Amygdala (tissue), 56 donors: ENCODE measurements at places on chromosomes 3 and 15.

DNA sequence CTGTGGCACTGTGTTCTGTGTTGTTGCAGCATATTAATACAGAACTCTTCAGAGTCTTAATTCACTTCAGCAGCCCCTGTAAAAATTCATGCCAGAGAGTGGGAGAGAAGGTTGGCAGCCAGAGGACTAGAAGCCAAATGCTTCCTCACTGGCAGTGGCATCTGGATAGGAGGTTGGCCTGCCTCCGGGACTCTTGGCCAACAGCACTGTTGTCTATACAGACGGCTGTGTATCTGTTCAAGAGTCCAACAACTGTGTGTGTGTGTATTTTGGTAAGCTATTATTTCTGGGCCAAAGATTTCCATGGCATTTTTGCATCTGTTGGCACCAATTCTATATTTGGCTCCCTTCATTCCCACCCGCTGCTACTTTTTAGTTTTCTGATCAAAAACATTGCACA lies 156.0 kb upstream of the SOX2 start:
- DNase-seq, result peak; percentile 36

- DNase-seq, result peak; percentile 62
Observed at GRCh38 chr3:153162513-153163392, 727 bp downstream of the RAP2B start.

GRCh38 chr3:10949197-10949596 lies 43.4 kb upstream of the SLC6A1 start:
- DNase-seq, result peak; percentile 76

- no peak for DNase-seq
Observed at GRCh38 chr3:133745108-133745507, 1.1 kb upstream of the TF start.

- no peak for DNase-seq
Observed at GRCh38 chr3:72169561-72170472, 384.9 kb upstream of the PROK2 start.

- DNase-seq, result no peak
Observed at GRCh38 chr3:121529308-121529707, 16.5 kb downstream of the POLQ start.

DNA sequence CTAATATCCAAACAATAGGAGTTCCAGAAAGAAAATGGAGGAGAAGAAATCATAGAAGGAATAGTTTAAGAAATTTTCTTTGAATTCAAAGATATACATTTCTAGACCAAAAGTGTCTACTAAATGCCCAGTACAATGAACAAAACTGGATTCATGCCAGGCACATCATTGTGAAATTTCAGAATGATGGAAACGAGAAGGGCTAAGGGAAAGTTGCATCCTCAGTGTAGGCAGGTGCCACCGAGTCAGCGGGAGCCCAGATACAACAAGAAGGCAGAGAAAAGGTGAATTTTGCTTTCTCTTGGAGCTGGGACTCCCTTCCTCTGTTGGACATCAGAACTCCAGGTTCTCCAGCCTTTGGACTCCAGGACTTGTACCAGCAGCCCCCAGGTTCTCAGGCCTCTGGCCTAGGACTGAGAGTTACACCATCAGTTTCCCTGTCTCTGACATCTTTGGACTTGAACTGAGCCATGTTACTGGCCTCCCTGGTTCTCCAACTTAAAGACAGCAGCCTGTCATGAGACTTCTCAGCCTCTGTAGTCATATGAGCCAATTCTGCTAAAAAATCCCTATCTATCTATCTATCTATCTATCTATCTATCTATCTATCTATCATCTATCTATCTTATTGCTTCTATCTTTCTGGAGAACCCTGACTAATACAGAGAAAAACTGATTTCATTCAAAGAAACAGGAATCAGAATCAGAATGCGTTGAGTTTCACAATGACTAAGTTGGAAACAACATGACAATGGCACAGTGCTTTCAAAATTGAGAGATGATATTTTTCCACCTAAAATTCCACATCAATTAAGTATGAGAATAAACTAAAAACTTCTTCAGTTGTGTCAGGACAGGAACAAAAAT lies 207.7 kb downstream of the FAM43A start:
- no peak for DNase-seq

- peak; percentile 33 for DNase-seq
Observed at GRCh38 chr3:138935863-138936740, 10.8 kb downstream of the FOXL2 start.

- DNase-seq, result no peak
Observed at GRCh38 chr3:169506956-169507355, 156.6 kb downstream of the MECOM start.

DNA sequence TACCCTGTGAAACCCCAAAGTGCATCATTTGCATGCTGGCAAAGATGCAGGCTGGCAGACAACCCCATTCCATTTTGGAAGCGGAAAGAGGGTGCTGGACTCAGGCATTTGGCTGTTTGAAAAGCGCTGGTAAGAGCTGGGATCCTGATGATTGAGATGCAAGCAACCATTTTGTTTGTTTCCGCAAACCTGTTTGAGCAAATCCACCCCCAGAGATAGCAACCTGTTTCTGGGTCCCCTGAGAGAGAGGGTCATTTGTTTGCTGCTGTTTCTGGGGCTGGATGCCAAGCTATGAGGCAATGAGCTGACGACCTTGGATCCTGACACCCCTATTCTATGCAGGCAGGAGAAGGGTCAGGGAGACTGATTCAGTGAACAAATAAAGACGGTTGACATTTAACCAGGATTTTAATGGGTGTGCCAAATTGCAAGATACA lies 9.8 kb downstream of the SLC6A1 start:
- DNase-seq, result peak; percentile 56

DNA sequence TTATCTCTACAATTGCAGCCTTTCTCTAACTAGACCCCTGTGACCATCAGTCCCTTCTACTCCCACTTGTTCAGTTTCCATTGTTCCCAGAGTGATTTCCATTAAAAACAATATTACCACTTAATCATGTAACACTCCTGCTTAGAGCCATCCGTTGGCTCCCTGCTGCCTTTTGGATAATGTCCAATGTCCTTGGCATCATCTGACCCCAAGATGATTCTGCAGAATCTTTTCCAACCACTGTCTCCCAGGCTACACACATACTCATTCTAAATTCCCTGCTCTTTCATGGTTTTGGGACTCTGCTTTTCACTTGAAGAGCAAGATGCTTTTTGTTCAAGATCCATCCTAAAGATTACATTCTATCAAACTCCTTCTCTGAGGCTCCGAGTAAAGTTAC lies 7.1 kb downstream of the KCNH8 start:
- DNase-seq, result peak; percentile 56

DNA sequence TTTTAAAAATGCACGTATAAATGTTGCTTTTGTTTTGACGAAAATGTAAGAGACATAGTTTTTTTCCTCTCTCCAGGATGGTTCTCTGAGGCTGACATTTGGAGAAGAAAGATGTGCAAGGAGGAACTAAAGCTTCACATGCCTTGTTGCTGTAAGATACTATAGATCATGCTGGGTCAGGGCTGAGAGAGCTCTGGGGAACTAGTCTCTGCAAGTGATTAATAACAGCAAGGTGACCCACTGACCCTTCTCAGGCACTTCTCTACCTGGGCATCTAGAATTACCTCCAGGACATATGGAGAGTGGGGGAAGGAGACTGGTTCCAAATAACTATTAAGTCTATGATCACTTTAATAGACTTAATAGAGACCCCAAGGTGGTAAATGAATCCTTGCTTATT lies 246.0 kb downstream of the KBTBD8 start:
- no peak for DNase-seq

- no peak for DNase-seq
Observed at GRCh38 chr3:45414341-45414740, 26.0 kb downstream of the LARS2 start.

DNA sequence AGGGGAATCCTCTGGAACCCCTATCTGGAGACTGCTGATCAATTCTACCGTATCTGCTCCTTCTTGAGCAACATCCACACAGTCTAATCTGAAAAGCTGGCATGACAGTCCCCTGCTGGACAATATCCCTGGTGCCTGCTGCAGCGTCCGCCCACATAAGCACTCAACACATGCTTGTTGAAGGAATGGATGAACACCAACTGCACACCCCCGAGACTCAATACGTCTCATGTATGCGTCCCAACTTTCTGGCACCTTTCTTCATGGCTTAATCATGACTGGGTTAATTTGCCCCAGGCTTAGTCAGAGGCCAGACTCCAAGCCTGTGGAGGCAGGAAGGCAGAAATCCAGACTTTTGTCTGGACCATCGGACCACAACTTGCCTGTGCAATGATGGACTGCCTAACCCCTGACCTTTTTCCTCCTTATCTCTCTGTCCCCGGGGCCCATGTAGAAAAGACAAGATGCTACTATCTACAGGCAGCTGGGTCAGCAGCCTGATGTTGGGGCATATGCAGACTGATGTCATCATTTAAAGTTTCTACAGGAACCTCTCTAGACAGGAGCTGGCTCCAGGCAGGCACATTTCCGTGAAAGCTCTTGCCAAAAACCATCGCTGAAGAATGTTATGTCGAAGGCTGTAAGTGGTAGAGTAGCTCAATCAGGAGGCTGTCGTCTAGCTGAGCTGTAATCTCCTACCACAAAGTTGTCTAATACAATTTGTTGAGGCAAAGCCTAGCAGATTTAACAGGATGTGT lies 114.1 kb upstream of the TPM1 start:
- no peak for DNase-seq

- DNase-seq, result peak; percentile 61
Observed at GRCh38 chr3:72274493-72275330, 489.8 kb upstream of the PROK2 start.

GRCh38 chr3:69255928-69256327 lies 130.0 kb downstream of the FRMD4B start:
- DNase-seq, result no peak

DNA sequence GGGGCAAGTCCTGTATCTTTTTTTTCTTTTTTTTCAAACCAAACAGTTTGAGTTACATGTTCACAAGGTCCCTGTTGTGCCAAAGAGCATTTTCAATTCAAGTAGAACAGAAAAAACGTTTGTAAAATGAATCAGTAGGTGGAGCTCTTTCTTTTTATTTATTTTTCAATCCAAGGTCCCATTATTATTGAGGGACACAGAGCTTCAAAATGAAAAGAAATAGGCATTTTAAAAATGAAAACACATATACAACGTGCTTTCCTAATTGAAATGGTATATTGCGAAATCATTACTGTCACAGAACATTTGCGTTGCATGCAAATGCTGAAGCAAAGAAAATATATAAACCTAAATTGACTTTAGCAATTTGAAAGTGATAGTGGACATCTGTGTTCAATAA lies 711.0 kb downstream of the MECOM start:
- no peak for DNase-seq

- DNase-seq, result no peak
Observed at GRCh38 chr3:143172062-143172794, 52.7 kb downstream of the CHST2 start.

GRCh38 chr3:45211466-45212094 lies 14.5 kb downstream of the TMEM158 start:
- DNase-seq, result no peak

DNA sequence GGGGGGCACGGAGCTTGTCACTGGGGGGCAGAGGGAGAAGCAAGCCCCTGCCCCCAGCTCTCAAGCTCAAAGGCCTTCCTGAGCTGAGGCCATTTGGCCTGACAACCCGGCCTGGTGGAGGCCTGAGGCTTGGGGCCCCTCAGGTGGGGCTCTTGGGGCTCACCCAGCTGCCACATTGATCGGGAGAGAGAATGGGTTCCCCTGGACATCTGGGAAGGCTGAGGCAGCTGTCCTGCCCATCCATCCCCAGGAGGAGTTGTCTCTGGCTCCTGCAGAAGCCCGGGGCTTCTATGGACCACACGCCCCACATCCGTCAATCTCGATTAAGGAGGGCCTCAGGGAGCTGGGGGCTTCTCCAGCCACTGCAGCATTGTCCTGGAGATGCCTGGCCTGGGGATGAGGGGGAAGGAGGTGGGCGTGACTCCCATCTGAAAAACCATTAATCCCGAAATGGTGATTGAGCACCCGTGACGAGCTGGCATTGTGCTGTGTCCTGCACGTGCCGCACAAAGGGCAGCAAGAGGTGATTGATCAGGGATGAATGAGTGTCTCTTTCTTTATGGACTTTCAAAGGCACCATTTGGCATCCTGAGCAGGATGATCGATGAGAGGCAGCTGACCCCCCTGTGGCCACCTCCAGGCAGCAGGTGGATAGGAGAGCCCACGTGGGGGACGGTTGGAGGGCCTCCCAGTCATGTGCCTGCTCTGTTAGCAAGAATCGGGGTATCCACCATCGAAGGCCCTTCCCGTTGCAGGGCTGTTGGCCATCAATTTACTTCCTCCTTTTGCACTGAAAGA lies 17.2 kb upstream of the CRABP1 start:
- DNase-seq, result no peak

- DNase-seq, result no peak
Observed at GRCh38 chr15:37112971-37113670, 12.8 kb upstream of the MEIS2 start.

GRCh38 chr15:91787198-91787597 lies 66.3 kb upstream of the SLCO3A1 start:
- DNase-seq, result no peak

DNA sequence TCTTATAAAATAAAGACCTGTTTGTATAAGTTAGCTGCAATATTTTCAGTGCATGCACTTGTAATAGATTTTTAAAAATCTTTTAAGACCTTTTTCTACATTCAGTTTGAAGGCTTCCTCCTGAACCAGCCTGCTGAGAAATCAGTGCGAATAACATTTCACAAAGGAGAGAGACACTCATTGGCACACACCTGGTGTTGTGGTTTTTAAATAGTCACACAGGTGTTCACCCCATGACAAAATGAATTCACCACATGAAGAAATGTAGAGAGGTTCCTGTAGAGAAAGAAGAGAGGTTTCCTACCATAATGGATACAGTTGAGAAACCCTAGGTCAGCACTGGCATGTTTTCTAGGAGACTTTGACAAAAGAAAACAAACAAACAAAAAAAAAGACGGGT lies 237.3 kb downstream of the CNTN6 start:
- no peak for DNase-seq

GRCh38 chr3:9653565-9654248 lies 4.4 kb downstream of the MTMR14 start:
- no peak for DNase-seq

DNA sequence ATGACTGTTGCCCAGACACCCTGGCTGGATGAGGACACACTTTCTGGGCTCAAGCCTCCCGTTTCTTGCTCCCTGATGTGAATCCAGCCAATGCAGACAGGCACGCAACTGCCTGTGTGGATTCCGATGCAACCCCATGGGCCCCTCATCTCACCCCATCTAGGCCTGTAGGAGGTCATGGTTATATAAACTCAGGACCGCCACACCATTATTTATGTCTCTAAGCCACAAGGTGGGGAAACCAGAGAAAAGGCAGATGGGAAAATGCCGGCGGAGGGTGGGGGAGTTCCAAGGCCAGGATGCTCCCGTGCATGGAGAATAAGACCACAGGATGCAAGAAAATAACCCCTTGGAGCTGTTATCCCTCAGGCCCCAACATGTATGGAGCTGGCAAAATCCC lies 2.0 kb downstream of the MESP1 start:
- no peak for DNase-seq

GRCh38 chr3:76923485-76923884 lies 116.4 kb upstream of the ROBO2 start:
- DNase-seq, result no peak

DNA sequence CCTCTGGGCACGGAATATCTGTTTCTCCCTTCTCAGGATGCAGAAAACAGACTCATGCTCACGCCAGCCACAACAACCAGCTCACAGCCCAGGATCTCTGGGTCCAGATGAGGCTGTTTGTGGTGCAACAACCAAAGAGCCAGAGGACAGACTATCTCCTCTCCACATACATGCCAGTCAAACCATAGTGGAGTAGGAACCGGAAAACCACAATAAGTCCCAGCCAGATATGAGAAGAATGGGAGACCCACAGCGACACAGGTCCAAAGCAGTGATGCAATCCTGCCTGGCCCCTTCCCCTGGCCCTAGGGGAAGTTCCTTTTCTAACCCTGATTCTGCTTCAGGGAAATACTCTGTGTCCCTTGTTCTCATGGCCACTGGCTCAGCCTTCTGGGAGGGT lies 27.6 kb downstream of the MEX3B start:
- no peak for DNase-seq
